ENCODE measurements at places on chromosomes 4 and X.
A peak's percentile ranks its signal among the peaks of the same experiment; 100 is the strongest.

DNA sequence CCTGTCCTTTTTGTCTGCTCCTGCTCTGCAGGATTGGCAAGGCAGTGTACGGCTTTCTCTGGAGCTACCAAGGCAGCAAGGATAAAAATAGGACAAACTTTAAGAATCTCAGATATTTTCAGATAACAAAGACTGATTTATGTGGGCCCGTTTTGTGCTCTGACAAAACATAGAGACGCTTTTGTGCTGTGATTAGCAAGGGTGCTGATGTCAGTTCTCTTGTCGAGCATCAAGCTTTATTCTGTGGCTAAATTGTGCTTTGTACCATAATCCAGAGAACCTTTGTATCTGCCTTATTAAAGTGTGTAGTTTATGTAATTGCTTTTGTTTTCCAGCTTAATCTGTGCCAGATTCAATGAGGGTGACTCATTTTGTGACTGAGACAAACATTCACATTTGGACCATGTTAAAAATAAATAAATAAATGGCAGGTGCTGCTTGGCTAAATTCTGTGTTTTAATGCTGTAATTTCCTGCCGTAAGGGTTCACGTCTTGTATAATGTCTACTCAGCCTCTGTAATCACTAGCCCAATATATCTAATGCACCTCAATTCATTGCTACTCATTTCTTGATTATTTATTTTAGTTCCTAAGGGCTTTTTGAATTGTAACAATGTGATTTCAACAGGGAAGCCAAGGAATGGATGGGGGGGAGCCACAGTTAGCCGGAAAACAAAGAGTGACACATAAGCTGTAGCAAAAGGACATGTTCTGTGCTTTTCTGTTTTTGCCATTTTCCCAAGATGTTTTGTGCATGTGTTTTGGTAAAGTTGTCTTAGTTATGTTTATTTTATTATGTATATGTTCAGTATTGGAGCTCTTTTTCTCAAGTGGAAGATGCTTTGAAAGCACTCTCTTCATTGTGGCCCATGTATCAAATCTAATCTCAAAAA lies 75.1 kb downstream of the GAB1 start:
- DNase-seq = no peak

DNA sequence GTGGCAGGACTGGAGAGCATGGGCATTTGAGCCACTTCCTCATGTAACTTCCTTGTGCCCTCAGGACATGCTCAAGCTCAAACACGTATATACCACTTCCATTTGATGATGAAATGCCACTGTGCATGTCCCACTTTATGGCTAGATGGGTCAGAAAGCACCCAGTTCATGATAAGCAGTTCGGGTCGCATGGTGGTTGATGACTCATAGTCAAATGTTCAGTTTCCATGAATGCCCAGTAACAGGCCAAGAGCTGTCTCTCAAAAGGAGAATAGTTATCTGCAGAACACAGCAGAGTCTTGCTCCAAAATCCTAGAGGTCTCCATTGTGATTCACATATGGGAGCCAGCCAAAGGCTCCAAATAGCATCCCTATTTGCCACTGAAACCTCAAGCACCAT lies 48.9 kb upstream of the SPIN3 start:
- DNase-seq = no peak

DNA sequence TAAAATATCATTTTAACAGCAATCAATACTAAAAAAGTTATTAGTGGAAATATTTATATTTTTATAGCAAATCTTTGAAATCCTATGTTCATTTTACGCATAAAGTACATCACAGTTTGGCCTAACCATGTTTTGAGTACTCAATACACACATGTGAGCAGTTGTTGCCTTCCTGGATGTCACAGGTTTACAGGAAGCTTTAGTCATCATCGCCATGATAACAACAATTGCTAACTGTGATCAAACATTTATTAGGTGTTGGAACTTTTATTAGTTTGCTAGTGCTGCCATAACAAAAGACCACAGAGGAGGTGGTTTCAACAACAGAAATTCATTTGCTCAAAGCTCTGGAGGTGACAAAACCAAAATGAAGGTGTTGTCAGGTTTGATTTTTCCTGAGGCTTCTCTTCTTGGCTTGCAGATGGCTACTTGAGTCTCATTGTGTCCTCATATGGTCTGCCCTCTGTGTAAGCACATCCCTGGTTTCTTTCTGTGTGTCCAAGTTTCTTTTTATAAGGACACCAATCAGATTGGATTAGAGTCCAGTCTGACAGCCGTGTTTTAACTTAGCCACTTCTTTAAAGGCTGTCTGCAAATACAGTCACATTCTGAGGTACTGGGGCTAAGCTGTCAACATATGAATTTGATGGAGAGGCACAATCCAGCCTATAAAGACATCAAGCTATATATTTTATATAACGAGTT lies 43.1 kb upstream of the BOD1L1 start:
- DNase-seq = no peak

DNA sequence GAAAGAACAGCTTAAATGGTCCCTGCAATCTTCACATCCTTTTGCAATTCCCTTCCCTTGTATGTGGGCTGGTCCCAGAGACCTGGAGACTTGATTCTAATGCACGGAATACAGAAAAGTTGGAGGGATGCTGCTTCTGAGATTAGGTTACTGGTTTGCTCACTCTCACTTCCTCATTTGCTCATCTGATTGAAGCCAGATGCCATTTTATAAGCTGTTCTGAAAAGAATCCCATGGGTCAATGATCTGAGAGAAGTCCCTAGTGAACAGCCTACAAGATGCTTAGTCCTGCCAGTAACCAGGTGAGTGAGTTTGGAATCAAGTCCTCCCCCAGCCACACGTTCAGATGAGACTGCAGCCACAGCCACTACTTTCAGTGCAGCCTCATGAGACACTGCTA lies 35.9 kb downstream of the MAGEA1 start:
- no peak for DNase-seq

DNA sequence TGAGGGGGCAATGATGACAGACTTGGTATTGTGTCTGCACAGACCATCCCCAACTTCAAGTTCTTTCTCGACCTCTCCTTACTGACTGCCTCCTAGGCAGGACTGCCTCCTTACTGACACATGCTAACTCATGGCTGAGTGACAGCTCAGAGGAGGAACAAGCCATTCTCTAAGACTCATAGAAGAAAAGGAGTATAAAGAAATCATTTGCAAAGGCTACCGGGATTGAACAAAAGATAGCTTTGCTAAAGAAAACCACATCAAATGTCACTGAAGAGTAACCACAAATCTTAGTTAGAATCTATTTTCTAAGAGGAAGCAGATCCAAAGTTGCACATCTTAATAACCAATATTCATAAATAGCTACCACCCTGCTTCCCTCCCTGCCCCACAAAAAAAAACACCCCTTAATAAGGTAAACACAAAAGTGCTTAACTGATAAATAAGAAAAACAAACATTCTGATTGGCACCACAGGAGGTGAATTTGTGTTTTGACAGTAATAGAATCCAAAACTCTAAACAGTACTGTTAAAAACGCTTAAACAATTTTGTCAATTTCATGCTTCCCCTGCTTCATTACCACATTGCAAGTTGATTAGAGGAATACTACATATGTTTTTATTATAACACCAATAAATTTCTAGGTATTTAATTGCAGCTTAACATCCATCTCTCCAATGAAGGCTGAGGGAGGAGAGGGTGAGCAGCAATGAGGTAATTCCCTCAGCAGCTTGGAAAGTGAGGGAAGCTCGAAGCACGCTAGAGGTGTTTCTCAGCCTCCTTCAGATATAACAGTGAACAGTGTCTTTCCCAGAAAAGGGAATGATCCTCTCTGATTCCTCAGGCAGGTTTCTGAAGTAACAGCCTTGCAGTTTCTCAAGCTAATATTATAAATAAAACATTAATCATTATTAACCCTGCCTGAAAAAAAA lies 160.0 kb downstream of the HNRNPD start:
- DNase-seq = no peak

GRCh38 chrX:153573984-153574383 lies 25.0 kb downstream of the CCNQ start:
- no peak for DNase-seq

GRCh38 chr4:101851672-101852071 lies 61.1 kb downstream of the BANK1 start:
- no peak for DNase-seq

GRCh38 chrX:18761750-18762149 lies 54.3 kb downstream of the PPEF1 start:
- DNase-seq = no peak

DNA sequence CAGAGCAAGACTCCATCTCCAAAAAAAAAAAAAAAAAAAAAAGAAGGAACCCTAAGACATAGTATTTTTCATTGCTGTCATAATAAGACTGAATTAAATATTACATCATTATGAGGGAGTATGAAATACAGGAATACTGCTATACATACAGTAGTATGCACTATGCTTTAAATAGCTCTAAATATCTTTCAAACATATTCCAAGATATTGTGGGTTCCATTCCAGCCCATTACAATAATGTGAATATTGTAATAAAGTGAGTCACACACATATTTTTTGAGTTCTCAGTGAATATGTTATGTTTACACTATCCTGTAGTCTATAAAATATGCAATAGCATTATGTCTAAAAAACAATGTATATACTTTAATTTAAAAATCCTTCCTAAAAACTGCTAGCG lies 64.8 kb downstream of the GPM6A start:
- DNase-seq = no peak

- no peak for DNase-seq
These were observed 18.5 kb upstream of the NAT8L start for GRCh38 chr4:2040391-2041238.

DNA sequence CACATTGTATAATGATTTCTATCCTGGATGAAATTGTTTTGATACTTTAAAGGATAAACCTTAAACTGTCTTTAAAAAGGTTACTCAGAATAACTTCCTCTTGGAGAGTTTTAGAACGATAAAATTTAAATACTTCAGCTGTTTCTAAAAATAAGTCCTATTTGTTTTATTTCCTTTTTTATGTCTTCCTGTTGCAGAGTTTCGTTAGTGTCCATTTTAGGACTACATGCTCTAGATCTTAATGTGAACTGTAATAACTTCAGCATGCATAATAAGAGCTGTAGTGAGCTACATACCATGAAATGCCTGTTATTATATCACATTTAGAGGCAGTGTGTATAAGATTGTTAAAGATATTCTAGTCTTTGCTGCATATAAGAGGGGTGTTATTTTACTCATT lies 14.6 kb downstream of the ATP10D start:
- DNase-seq = no peak

DNA sequence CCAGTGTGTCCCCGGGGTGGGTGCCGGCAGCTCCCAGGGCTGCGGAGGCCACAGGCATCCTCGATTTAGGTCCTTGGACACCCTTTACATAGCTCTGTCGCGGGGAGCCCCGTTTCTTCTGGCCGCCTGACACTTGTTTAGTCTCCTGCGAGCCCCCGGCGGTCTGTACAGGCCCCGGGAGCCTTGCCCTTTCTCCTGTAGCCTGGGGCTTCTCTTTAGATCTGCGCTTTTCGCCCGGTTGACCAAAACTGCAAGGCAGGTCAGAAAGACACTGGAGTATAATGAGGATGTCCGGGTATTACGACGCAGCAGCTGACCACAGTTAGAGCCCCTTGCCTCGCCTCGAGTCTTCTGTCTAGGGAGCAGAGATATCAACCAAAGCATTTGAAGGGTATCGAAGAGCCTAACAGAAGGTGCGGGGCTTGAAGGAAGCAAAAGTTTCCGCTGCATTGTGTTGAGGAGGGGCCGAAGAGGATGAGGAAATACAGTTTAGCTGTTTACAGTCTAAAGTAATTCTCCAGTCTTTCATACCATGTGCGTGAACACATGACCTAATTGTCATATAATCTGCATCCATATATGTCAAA lies 479 bp downstream of the BRCC3 start:
- DNase-seq = peak; percentile 18

- no peak for DNase-seq
These were observed 51.5 kb downstream of the NPNT start for GRCh38 chr4:105946771-105947170.

- no peak for DNase-seq
These were observed 241.8 kb downstream of the FBXO8 start for GRCh38 chr4:174041555-174042105.

- no peak for DNase-seq
These were observed 11.2 kb upstream of the TAB3 start for GRCh38 chrX:30900227-30900626.

DNA sequence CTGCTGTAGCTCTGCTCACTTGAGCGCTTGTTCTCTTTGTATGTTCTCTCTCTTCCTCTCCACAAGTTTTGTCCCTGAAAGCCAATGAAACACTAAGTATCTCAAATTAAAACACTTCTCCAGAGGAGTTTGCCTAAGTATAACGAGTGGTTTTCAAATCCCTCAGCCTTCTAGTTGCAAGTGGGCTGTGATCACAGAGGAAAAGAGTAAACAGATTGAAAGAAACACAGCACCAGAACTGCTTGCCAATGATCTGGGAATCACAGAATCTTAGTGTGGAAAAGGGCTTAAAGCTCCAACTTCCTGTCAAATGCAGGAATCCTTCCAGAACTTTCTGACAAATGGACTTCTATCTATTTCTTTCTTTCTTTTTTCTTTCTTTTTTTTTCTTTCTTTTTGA lies 4.8 kb upstream of the PRSS12 start:
- no peak for DNase-seq
